ENCODE measurements at places on chromosomes 6 and 20.

DNA sequence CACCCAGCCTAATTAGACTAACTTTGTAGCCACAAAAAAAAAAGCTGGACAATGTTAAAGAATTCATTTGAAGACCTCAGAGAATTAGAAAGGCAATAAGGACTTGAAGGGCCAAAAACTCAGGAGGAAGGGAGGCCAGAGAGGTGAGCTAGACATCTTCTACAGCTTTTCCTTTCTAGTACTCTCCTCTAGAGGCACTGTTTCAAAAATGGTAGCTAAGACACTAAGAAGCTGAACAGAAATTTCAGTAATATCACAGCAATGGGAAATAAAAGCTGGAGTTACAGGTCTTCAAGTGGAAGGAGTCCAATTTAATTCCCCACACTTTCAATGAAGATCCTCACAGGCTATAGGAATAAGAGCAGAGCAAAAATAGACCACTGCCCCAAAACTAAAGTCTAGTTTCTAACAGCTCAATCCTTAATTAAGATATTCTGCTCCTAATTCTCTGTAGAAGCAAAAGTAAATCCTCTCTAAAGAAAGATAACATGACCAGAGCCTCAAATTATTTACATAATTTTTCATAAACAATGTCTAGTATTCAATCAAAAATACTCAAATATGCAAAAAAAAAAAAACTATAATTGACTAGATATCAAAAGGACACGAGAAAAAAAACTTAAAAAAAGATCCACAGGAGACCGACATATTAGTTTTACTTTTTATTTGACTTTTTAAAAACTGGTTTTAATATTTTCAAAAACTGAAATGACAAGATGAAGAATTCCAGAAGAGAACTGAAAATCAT is 63.7 kb downstream of the RNGTT start:
- no peak for DNase-seq

DNA sequence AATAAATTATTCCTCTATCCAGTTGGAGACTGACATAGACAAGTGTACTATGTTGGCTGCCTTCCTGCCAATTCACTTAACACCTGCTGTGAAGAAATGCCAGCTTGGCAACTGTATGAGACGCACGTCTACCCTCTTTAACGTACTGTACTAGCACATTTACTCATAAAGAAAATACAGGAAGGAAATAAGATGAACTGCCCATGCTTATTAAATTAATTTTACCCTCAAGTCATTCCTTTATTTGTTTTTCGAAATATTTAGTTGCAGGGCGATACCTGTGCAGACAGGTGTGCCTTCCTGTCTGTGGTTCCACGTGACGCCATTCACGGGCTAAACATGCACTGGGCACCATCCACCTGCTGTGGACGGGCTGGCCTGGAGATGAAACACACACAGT is 52.0 kb downstream of the PSMG4 start:
- no peak for DNase-seq

GRCh38 chr6:122798099-122798641 is 9.1 kb downstream of the SMPDL3A start:
- peak; percentile 85 for DNase-seq

DNA sequence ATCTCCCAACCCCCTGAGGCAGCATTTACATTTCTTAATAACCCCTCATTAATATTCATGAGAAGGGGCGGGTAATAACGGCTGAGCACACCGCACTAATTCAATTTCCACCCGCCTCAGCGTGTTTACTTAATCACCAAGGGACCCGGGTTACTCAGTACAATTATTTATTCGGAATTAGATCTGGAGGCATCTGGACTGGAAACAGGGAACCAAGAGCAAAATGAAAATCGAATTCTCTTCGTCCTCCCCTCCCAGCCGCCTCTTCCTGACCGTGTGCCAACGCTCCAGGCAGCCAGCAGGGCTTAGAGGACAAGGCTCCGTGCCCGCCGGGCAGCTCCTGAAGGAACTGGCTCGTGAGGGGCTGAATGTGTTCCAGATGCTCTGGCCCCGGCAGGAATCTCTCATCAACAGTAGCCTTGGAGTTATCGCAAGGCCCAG is 23.5 kb upstream of the CTNNBL1 start:
- DNase-seq = no peak

DNA sequence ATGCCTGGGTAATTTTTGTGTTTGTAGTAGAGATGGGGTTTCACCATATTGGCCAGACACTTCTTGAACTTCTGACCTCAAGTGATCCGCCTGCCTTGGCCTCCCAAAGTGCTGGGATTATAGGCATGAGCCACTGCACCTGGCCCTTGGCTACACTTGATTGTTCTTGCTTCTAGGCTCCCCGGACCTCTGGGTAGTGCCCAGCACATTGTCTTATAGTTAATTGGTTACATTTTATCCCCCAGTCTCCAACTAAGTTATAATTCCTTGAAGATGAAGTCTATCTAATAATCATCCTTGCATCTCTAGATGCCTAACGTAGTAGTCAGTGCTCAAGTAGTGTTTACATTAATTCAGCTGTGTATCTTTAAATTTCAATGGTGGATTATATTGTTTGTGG is 11.8 kb downstream of the SMPDL3A start:
- DNase-seq = no peak

GRCh38 chr6:13217206-13217905 is 111.0 kb downstream of the TBC1D7 start:
- DNase-seq = peak; percentile 67

GRCh38 chr6:35427851-35428321 is 24.3 kb upstream of the FANCE start:
- peak; percentile 87 for DNase-seq

DNA sequence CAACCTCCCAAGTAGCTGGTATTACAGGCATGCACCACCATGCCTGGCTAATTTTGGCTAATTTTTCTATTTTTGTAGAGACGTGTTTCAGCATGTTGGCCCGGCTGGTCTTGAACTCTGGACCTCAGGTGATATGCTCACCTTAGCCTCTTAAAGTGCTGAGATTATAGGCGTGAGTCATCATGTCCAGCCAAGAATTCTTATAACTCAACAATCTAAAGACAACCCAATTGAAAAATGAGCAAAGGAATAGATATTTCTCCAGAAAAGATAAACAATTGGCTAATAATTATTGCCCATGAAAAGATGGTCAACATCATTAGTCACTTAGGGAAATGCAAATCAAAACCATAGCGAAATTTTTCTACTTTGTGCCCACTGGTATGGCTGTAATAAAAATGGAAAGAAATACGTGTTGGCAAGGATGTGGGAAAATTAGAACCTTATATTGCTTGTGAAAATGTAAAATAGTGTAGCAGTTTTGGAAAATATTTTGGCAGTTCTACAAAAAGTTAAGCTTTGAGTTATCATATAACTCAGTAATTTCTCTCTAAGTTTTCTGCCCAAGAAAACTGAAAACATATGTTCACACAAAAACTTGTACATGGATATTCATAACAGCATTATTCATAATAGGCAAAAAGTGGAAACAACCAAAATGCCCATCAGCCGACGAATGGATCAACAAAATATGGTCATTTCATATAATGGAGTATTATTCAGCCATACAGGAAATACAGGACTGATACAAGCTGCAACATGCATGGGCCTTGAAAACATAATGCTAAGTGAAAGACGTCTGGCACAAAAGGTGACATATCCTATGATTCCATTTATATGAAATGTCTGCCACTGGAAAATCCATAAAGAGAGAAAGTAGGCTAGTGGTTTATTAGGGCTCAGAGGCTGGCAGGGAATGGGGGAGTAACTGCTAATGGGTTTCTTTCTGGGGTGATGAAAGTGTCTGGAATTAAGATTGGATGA is 87.8 kb downstream of the UTRN start:
- DNase-seq = no peak

DNA sequence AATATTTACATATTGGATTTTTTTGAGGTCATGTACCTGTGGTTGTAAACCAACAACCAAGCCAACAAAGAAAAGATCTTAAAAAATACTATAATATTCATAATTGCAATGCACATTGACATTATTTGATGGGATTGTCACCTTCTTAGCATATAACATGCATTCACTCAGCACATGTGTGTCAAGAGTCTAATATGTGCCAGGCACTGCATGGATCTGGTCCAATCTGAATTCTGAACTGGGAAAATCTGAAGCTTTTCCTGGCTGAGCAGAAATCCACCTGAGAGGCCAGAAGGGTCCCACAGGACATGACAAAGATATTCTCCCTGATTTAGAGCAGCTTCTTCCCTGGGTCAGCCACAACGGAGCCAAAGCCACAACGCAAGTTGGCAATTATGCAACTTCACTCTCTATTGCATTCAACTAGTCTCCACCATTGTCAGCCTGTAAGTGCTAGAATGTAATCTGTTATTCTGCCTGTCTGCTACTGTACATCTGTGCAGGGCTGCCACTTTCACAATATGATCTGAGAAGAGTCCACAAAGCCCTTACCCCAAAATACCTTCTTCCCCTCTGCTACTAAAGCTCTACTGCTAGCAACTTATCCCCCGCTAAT is 17.0 kb upstream of the DDO start:
- DNase-seq = no peak
